ENCODE measurements at places on chromosomes 12 and 14.

GRCh38 chr14:104786091-104786586 is 9.4 kb downstream of the AKT1 start:
- DNase-seq: no peak

- DNase-seq: no peak
Measured at GRCh38 chr14:64178814-64179213, 115.4 kb downstream of the ESR2 start.

GRCh38 chr12:63844391-63845341 is at the start of gene SRGAP1:
SRGAP1 (plus strand) TSS chr12:63844700; CDS start chr12:63844817, 117 bp downstream.
- DNase-seq: peak; percentile 67

DNA sequence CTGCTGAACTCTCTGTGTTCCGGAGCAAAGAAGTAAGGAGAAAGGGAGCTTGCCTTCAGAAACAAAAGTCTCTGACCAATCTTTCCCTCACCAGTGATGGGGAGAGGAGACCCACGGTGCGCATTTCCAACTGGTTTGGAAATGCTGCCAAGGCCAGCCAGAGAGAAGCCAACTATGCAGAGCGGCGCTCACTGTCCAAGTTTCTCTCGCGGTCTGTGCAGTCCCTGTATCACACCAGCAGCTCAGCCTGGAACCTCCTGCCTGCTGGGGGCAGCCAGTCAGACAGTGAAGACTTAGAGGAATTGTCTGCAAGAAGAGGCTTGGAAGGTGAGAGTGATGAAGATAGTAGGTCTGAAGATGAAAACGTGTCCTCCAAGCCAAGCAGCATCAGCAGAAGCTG is 206.2 kb downstream of the NAV3 start:
- DNase-seq: no peak

DNA sequence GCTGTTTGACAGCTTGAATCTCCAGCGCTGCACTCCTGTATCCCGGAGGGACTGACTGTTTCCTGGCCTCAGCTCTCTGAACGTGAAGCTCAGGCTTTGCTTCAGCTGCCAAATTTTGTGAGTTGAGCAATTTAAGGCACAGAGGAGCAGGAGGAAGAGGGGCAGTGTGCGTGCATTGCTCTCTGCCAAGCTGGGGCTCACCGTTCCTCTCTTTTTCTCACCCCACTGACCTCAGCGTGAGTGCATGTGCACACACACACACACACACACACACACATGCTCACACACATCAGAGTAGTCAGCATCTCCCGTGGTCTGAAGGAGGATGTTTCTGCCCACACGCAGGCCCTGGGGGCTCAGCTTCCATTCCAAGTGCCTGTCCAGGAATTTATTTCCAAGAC is 27.8 kb upstream of the BDKRB2 start:
- peak; percentile 73 for DNase-seq

- no peak for DNase-seq
Measured at GRCh38 chr12:1277905-1278304, 286.9 kb downstream of the ERC1 start.

Data from mammary epithelial cell (primary cell).